ENCODE measurements at places on chromosomes 3 and 15. TPM values are rescaled to one million over a fixed set of nuclear protein-coding genes. Genes with fewer than 3 reads are reported as not detected.
A peak's percentile ranks its signal among the peaks of the same experiment; 100 is the strongest.

DNA sequence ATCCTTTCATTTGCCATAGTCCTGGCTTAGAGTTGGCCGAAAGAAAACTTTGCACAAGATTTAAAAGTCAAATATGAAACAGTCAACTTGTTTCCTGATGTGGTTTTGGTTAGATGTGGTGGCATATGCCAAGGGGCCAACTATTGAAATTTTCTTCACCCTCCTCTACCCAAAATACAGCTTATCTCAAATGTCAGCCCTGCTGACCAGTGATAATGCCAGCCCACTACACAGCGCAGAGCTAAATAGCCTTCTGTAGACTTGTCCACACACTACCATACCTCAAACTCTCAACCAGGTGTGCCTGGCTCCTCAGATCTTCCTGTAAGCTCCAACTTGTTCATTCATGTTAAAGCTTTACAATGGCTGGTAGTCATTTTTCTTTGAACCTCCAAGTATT is 368.5 kb upstream of the STAC start:
- no peak for DNase-seq

- DNase-seq, result no peak
Measured at GRCh38 chr3:119632216-119632615, 28.2 kb downstream of the POPDC2 start.

DNA sequence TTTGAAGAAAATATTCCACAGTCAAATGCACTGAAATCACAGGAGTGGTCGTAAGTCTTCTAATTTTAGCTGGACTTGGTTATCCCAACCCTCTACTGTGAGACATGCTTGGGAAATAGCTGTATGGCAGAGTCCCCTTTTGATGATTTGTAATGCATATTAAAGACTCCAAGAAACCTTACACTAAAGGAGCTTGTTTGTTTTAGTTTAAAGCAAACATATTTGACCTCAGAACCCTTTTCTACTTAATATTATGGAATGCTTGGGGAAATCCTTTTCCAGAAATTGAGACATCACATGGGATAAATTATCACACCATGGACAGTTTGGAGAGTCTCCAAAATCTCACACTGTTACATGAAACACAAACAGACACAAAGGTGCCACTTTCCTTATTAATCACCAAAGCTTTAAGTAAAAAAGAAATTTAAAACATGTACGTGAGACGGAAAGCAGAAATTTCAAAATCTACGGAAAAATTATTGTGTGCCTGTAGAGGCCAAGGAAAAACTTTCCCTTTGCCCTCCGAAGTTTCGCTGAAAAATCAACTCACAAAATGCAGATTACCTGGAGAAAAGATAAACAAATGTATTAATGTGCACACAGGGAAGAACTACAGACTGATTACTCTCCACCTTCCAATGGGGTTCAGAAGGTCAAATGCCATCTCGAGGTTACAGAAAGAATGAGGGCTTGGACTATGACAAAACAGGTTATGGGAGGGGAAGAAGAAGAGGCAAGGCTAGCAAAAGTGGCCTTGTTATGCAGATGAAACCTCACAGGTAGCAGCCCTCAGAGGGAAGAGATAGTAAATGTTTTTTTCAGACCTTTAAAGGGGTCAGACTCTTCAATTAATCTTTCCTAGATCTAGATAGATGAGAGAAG is 7.0 kb upstream of the CPB1 start:
- no peak for DNase-seq

ZNF35 gene
- total RNA-seq, result 15.5 TPM

GRCh38 chr3:195254454-195255175 is 16.3 kb downstream of the XXYLT1 start:
- no peak for DNase-seq

DNA sequence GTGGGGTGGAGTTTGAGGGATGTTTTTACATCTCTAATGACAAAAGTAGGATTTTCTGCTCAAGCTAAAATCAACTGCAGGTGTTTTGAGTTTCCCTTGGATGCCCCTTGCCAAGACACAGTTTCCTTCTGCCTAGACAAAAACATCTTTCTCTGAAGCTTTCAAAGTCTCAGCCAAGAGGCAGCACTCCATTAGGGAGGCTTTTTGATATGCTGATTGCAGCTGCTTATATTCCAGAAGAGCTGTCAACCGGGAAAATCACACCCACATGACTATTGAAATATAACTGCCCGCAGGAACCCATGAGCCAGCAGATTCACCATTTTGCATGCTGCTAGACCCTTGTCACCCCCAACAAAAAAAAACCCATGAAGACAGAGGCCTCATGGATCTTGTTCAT is 27.5 kb upstream of the ZNF148 start:
- DNase-seq, result no peak

- DNase-seq, result no peak
Measured at GRCh38 chr3:12869035-12869621, 27.8 kb upstream of the RPL32 start.

ACTRT3 gene
- total RNA-seq, result 1.7 TPM

- DNase-seq, result no peak
Measured at GRCh38 chr3:11807686-11808085, 39.0 kb downstream of the TAMM41 start.

DNA sequence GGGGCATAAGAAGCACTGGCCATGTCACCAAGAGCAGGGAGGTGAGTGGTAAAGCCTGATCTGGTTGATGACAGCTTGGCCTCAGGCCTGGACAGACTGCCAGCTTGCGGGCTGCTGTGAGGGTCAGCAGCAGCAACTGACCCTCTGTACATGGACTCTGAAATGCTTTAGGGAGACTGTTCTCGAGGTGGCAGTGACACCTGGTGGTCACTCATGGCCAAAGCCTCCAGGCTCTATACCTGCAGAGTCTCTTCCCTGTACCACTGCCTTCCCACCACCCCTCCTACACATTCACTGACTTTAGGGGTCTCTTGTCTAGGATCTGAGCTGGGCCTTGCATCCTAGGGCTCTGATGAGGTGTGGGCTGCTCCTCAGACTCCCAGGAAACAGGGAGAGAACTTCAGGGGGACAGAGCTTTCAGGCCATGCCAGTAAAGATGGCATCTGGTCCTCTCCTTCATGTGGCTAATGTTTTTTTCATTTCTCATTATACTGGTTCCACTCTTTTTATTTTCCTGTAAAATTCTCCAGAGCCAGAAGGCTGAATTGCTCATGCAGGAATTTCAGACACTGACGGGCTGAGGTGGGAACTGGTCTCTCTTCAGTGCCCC is 17.2 kb upstream of the TIMP4 start:
- peak; percentile 43 for DNase-seq

GRCh38 chr3:189799366-189799765 is 168.2 kb downstream of the TP63 start:
- DNase-seq, result no peak

- DNase-seq, result peak; percentile 63
Measured at GRCh38 chr15:60358935-60359682, 38.7 kb downstream of the ANXA2 start.

LARP6 gene
- 28.2 TPM for total RNA-seq

CHRNB4 gene
- total RNA-seq, result not detected

- peak; percentile 78 for DNase-seq
Measured at GRCh38 chr3:115623044-115623868, at the start of gene GAP43. GAP43 (plus strand) TSS chr3:115623510; CDS start chr3:115623690, 180 bp downstream.

DNA sequence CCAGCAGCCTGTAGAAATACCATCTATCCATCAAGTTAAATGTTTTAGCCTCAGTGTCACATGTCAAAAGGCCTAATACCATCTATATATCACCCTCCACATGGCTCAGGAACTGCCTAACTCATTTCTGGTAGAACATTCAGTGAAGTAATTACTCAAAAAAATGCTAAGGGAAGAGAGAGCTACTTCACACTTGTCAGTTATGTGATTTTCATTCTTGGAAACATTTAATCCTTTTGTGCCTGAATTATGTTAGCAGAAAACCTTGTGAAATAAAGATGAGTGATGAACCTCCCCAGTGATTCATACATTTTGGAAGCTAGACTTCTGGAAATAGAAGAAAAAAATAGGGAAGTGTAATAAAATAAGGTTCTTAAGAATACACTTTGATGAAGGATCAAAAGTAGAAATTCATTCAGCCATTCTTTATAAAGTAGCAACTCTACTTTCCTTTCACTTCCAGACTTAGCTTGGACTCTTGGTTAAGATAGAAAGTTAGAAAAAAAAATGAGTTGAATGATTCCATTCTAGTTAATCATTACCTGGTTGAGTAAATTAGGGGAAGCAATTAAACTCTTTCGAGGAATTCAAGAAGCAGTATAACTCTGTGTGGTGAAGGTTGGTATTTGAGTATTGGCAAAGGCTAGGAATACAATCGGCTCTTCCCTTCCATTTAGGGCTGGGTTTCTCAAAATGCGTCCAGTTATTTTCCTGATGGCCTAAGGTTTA is 3.6 kb downstream of the OTOL1 start:
- no peak for DNase-seq

DNA sequence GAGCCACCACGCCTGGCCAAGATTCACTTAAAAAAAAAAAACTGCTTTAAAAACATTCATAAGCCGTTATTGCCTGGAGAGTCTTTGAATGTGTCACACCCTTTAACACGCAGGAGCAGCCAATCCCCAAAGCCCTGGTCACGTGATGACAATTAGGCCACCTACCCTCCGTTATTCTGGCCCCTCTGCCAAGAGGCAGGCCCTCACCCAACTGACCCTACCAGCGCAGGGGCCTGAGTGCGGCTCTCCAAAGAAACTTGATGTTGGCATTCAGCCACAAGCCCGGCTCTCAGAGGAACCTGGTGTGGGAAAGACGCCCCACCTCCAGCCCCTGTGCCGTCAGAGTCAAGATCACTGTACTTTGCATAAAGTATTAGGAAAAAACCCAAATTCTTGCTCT is 11.6 kb upstream of the MUC4 start:
- DNase-seq, result peak; percentile 34

DNA sequence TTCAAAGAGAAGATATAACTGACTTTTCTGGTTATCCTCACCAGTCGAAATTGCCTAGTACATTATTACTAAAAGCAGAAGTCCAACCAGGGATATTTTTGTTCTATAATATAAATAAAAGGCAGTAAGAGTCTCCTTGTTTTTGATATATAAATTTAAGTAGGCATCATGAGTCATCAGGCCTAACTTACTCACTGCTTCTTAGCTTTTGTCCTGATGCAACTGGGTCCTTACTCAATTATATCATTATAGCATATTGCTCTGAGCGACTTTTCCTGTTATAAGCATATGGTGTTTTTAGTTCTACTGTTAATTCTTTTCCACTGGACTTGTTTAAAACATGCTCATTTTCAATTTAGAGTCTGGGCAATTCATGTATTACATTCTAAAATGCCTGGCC is 910.1 kb downstream of the MCTP2 start:
- DNase-seq, result no peak

DNA sequence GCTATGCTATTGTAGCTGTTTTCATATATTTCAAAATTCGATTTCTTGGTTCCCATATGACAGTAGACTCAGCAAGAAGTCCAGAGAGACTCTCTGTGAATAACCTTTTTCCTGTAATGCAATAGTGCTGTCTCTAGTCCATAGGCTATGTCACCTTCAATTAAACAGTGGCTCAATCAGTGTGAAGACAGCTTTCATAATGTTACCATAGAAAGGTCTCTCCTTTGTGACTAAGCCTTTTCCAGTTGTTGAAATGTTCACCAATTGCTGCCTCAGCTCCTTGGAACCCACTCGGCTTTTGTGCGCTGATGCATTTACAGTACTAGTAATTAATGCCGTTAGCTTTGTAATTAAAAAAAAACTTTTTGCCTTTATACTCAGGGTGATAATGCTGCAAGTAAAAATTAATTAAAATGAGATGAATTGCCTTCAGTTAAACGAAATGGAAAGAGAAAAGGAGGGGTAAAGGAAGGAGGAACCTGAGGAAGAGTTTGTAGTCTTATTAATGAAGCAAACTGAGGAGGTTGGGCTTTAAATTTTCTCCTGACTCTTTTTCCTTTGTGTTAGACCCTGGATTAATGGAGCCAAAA is 214.8 kb downstream of the LSAMP start:
- DNase-seq, result no peak

KLHL6 gene
- not detected for total RNA-seq

- no peak for DNase-seq
Measured at GRCh38 chr15:88681610-88682221, 42.9 kb downstream of the ISG20 start.

- DNase-seq, result no peak
Measured at GRCh38 chr3:69326855-69327300, 59.0 kb downstream of the FRMD4B start.

SPESP1 gene
- total RNA-seq, result not detected

GRCh38 chr3:8625991-8626390 is 18.6 kb downstream of the SSUH2 start:
- peak; percentile 37 for DNase-seq

CHRNA5 gene
- total RNA-seq, result 14.7 TPM

- DNase-seq, result no peak
Measured at GRCh38 chr3:190646996-190647395, 133.1 kb downstream of the IL1RAP start.

DNA sequence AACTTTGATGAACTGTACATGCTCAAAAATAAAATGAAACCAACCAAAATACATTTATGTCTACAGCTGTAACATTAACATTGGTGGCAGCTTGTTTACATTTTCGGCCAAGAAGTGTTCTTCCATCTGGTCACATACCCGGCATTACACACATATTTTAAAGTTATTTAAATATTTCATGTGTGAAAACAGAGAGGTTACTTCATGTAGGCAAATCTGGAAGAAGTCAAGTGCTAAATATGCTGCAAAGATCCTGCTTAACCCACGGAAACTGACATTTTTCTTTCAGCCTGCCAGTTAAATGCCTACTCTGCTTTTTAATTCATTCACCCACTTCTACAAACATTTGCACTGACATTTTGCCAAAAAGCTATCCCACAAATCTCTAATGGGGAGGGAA is 69.7 kb downstream of the MB21D2 start:
- DNase-seq, result no peak

- no peak for DNase-seq
Measured at GRCh38 chr3:16467393-16467792, 46.1 kb downstream of the RFTN1 start.

All from M059J (cell line).